HL-60 (cell line): ENCODE measurements at places on chromosomes 7 and 10.

GRCh38 chr10:44786286-44786850 is 124.8 kb upstream of the TMEM72 start:
- no peak for DNase-seq

DNA sequence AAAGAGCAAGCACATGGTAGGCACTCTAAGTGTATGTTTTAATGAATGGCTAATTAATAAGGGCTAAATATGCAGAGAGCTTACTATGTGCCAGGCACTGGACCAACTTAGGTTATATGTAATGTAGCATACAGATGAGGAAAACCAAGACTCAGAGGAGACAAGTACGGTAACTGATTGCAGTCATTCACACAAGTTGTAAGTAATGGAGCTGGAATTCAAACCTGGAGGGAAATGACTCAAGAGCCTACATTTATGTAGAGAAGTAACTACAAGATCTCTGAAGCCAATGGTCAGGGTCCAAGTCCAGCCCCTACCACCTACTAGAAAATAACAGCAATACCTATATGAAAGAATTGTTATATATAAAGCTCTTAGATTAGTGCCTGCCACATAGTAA is 97.3 kb upstream of the KCNIP2 start:
- DNase-seq, result no peak

DNA sequence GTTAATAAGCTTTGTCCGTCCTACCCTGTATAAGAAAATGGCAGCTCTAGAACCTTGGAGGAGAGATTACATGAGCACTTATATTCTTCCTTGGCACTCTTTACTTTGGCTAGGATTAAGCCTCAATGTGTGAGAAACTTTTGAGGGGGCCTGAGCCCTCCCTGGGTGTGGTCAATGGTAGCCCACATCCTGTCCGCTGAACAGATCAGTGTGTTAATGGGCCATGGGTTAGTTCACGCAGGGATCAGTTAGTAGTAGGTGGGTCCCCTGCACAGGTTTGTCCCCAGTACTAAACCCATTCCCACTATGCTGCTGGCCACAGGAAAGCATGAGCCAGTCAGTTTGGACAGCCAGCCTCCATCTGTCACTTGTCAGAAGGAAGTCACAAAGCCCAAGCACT is 20.2 kb upstream of the IKZF1 start:
- no peak for DNase-seq

DNA sequence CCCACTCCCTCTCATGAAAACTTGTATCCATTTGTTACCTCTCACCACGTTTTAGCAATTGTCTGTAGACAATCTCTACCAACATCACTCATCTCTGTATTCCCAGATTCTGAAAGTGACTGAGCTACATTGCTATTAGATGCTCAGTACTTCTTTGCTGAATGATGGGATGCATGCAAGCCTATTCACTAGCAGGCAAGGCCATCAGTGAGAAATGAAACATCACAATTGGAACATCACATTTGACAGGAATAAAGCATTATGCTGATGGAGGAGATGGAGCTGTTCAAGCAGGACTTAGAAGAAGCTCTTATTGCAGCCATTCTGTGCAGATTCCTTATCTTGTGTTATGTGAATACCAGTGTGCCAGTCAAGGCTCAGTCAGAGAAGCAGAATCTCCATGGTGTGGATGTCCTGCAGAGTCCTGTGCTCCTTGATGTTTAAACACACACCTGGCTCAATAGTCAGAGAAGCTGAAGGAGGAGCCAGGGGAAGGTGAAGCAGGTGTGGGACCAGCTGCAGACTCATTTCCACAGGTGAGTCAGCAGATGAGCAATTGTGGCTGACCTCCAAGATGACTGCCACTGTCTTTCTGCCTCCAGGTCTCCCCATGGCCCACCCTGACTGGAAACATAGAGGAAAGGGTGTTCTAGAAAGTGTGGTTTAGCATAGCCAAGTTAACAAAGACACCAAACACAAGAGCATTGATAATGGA is 965.5 kb downstream of the GRID1 start:
- DNase-seq, result no peak

DNA sequence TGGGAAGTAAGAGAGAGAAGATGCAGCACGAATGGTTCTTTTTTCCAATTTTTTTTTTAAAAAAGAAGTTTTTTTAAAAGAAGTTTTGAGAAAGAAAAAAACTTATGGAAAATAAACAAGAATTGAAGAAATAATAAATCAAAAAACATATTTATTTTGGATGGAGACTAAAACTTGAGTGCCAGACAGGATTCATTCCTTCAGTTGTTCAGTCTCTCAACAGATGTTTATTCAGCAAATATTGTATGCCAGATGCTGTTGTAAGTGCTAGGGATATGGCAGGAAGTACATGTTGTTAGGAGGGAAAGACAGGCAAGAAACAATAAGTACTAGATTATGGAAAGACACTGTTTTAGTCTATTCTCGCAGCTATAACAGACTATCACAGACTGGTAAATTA is 750.7 kb upstream of the PHF14 start:
- no peak for DNase-seq

- no peak for DNase-seq
These were observed 85.5 kb downstream of the NKX6-2 start for GRCh38 chr10:132700156-132701098.

DNA sequence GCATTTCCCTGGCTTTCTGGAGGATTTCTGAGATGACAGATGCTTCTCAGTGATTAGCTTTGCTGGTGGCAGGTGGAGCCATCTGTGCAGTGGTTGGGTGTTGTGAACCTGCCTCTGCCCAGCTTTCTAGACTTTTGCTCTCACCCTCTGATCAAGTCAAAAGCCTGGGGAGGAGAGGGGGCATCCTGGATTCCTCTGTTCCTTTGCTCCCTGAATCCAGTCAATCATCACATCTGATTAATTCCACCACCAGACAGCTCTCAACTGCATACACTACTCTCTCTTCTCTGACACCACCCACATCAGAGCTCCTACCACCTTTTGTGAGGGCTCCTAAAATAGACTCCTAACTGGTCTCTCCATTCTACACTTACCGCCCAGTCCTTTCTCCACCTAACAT is 283.5 kb downstream of the WDR11 start:
- no peak for DNase-seq
